ENCODE measurements at places on chromosomes 5 and 9.

- DNase-seq: no peak
Measured at GRCh38 chr9:73775757-73776156, 624.1 kb downstream of the ANXA1 start.

DNA sequence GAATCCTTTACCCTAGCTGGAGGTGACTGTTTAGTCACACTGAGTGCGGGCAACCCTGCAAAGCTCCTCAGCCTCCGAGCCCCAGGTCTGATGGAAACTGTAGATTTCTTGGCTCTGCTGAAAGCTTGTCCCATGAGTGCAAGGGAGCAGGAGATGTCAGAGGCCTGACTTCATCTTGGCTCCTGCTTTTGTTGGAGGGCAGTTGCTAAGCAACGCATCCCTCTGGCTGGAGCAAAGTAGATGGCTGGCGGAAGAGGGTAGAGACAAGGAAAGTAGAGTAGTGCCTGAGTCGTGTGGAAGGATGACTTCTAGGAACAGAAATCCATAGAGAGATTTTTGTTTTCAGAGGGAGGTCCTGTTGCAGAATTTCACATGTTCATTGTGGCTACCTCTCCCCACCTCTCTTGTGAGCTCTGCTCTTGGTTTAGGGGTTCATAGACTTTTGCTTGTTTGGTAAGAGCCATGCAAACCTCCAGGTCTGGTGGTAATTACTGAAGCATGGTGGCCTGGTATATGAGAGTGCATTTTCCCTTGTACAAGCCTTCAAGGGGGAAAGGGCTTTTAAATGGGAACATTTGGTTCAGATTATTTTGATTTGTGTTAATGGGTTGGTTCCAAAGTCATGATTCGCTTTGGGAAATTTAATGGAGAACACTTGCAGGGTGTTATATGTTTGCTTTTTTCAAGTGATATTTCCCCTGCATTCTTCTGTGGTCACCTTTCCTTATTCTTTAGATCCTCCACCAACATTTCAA, 71.5 kb downstream of the ARHGAP26 start:
- no peak for DNase-seq

GRCh38 chr5:172872997-172873491, 39.0 kb downstream of the ERGIC1 start:
- DNase-seq: no peak

DNA sequence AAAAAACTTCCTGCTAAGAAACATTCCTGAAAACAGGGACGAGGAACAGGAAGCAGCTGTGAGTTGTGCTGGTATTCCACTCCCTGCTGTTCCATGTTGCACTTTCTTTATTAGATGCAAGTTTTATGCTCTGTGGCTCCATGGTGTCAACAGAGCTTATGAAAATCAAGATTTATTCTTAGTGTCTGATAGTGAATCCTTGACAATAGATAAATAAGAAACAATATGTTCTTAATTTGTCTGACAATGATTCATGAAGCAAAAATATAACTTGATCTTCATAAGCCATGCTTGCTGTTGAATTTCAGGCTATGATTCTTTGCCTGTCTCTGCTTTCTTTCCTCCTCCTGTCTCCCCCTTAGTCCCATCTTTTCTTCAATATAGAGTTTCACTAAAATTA, 119.6 kb downstream of the DROSHA start:
- no peak for DNase-seq

DNA sequence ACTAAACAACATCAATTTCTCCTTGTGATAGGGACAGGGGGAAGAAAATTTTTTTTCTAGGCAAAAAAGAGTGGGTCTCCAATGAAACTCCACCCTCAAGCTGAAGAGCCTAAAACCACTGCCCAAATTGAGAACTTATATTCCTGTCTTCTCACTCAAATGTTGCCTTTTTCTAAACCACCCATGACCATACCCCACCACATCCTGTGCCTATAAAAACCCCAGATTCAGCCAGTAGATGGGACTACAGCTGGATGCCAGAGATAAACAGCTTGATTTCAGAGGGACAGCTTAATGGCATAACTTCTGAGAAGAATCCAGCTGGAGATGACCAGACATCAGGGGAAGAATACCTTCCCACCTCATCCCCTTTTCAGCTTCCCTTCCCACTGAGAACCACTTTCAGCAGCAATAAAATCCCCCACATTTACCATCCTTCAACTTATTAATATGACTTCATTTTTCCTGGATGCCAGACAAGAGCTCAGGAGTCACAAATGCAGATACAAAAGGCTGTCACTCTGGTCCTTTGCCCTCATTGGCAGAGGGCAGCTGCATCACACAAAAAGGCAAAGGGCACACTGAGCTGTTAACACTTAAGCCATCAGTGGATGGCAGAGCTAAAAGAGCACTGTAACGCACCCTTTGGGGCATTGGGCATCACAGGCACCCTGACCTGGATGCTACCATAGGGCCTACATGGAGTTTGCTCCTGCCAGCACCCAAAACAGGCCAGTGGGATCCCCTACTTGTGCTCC, 972.5 kb upstream of the CTNND2 start:
- no peak for DNase-seq

GRCh38 chr5:52844885-52845284, 57.2 kb downstream of the ITGA1 start:
- no peak for DNase-seq

DNA sequence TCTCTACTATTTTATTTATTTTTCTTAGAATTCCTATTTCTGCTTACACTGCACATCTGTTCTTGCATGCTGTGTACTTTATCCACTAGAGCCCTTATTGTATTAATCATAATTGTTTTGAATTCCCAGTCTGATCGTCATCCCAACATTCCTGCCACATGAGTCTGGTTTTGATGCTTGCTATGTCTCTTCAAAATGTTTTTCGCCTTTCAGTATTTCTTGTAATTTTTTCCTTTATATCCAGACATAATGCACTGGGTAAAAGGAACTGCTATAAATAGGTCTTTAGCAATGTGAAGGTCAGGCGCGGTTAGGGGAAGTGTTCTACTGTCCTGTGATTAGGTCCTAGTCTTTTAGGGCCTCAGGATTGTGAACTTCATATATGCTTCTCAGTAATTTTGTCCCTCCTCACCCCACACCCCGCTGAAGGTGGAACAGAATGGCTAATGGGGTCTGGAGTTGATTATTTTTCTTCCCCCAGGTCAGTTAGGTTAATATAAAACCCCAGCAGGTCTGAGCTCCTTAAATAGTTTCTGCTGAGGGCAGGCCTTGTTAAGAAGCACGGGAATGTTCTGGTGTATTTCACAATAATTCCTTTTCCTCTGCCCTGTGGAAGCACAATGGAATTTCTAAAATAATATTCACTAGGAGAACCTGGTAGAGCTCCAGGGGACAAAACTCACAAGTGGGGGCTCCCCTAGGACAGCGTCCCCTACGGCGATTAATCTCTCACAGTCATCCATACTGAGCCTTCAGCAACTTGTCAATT, 146.6 kb upstream of the TUT7 start:
- DNase-seq: no peak

DNA sequence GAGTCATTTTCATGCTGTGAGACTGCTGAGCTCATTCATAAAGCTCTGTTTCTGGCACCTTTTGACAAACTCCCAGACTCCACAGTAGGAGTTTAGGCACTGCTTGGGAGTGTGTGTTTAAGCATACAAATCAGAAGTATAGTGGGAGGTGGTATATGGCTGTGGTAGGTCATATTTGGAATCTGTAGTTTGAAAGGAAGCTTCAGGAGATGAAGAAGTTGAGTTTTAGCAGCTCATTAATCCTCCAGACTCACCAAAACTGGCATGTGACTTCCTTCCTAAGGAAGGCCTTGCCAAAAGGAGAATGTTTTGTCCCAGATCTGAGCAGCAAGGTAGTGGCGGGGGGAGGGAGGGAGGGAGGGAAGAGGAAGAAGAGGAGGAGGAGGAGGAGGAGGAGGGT, 52.8 kb downstream of the SAXO1 start:
- no peak for DNase-seq

GRCh38 chr5:129459777-129460671, at the start of gene ADAMTS19:
Gene ADAMTS19 (plus strand): TSS chr5:129460298. CDS start chr5:129460392, 94 bp downstream.
- no peak for DNase-seq

- no peak for DNase-seq
Measured at GRCh38 chr9:109193974-109194556, 27.0 kb upstream of the FRRS1L start.

DNA sequence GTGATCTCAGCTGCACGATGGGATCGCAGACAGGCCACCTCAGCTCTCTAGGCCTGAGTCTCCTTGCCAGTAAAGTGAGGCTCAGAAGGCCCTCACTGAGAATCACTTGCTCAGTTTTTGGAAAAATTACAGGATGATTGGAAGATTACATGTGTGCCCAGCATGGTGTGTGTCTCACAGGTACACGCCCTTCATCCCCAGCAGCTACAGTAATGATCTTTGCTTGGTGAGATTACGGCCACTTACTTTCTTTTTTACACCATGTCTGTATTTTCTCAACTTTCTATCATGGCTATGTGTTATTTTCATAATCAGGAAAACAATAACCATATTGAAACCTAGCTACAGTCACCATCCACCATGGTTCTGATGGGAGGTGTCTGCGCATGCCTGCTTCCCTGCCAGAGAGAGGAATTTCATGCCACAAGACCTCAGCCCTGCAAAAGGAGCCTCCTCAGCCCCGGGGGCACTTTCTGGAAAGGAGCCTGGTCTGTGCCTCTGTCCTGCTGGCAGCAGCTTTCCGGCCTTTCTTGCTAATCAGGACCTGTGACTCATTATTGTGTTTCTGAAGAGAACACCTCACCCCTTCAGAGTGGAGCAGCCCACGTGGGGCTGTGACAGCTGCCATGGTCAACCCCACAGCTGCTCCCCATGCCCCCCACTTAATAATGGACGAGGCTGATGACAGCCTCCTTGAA, 64.2 kb upstream of the OLFM1 start:
- no peak for DNase-seq

DNA sequence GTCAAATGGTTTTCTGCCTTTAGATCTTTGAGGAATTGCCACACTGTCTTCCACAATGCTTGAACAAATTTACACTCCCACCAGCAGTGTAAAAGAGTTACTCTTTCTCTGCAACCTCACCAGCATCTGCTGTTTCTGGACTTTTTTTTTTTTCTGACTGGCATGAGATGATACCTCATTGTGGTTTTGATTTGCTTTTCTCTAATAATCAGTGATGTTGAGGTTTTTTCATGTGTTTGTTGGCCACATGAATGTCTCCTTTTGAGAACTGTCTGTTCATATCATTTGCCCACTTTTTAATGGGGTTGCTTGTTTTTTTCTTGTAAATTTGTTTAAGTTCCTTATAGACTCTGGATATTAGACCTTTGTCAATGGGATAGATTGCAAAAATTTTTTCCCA, 129.2 kb upstream of the PTGER4 start:
- DNase-seq: no peak

DNA sequence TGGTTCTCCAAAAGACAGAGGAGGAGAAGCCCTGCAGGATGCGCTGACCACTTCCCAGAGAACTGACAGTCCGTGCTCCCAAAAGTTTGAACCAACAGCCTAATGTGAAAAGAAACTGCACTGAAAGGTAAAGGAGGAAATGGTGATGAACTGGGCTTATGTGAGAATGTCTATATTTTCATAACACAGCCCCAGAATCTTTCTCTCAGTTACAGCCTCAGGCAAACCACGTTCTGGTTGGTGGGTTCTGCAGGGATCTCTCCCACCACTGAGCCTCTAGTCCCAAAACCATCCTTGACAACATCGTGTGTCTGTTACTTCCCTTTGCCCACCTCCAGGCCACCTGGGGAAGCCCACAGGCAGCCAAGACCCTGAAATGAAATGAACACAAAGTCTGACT, 23.9 kb downstream of the SPARC start:
- no peak for DNase-seq

GRCh38 chr5:174383210-174384167, 338.0 kb downstream of the NSG2 start:
- DNase-seq: no peak

GRCh38 chr5:25849270-25849669, 1189.1 kb downstream of the CDH9 start:
- DNase-seq: no peak

- DNase-seq: no peak
Measured at GRCh38 chr5:65938256-65938655, 11.9 kb downstream of the ERBIN start.

- no peak for DNase-seq
Measured at GRCh38 chr9:110897943-110898342, 140.3 kb downstream of the LPAR1 start.

DNA sequence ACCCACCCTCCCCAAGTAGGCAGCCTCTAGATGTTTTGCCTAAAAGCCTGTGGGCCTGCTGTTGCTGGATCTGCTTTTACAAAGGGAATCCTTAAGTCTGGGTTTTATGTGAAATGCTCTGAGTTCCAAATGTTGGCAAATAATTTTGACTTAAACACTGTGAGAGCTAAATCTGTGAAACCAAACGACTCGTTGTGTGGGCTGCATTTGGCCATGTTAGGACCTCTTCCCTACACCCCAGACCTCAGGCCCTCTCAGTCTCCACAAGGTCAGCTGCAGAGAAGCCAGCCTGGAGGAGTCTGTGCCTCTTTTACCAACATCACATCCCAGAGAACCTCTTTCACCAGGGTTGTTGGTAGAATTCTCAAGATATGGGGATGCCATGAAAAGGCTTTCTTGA, 9.4 kb downstream of the LCP2 start:
- no peak for DNase-seq

- DNase-seq: no peak
Measured at GRCh38 chr5:157535042-157535865, 40.3 kb downstream of the ADAM19 start.

- DNase-seq: no peak
Measured at GRCh38 chr9:125749951-125750626, 2.9 kb downstream of the PBX3 start.

DNA sequence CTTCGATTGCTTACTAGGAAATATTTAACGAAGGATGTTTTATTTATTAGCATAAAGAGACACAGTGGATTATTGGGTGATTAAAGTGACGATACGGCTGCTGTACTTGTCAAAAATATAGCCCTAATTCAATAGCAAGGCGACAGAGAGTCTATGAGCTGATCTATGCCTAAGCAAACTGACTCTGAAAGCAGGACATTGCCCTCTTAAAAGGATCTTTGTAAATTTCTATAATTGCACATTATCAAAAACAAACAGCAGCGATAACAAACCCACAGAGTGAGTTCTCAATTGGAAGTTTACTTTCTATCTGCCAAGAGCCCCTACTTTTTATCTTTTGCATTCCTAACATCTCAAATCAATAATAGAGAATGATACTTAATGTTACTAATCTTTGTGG, 31.4 kb downstream of the TLX3 start:
- no peak for DNase-seq

- DNase-seq: no peak
Measured at GRCh38 chr5:56309262-56309826, 76.2 kb upstream of the ANKRD55 start.

DNA sequence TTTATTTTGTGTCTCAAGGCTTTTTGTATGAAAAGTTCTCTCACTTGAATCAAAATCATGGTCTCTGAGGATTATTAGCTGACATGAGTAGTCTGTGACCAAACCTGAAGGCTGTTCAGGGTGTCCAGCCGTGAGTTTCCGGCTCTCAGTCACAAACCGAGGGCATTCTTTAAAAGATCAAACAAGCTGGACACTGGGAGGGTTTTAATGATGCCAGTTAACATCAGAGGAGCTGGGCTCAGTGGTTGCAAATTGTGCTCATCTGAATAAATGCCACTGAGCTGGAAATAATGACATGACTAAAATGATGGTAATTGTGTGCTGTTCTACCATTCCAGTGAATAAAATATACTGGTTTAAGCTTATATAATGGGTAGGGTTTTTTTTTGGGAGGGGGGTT, 153.1 kb downstream of the FOCAD start:
- DNase-seq: no peak
